Suppressor macrophage treated with lipopolysaccharide for 1 hour (primary cell): ENCODE measurements at places on chromosomes 5 and 9.

GRCh38 chr5:149931992-149932436 is 12.6 kb downstream of the PDE6A start:
- DNase-seq: no peak

- no peak for DNase-seq
Measured at GRCh38 chr9:16075696-16076095, 522.9 kb downstream of the CCDC171 start.

GRCh38 chr5:15004506-15004905 is 132.9 kb upstream of the ANKH start:
- DNase-seq: no peak

DNA sequence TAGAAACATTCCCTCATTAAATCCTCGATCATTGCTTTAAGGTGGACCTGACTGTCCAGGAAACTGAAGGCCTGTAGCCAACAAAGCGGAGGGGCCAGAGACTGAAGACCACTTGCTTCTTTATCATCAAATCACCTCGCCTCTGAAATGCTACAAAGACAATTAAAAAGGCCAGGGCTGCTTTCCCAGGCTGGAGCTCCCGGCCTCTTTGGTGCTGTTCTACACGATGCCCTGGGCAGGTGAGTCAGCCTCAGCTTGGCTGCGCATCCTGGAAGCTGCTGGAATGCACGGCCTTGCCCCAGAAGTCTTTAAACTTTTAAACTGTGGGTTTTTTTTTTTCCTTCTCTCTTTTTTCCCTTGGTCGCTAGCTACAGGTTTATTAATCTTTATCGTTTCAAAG is 46.5 kb downstream of the SH3PXD2B start:
- no peak for DNase-seq

- DNase-seq: peak; percentile 78
Measured at GRCh38 chr9:114889802-114890224, 40.6 kb downstream of the TNFSF8 start.

DNA sequence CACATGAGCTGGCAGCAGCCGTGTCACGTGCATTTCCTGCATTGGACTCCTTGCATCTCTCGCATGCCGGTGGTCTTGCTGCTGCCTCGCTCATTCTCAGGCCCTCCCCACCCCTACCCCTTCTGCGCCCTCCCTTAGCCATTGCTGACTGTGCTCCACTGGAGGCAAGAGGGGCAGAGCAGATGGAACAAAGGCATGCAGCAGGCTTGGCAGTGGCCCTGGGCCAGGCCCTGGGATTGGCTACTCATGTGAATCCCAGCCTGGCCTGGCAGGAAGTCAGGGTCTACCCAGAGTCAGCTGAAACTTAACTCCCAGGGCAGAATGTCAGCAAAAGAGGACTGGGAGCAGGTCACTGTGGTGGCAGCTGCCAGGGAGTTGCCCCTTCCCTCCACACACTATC is 62.3 kb downstream of the TSTD2 start:
- DNase-seq: no peak

DNA sequence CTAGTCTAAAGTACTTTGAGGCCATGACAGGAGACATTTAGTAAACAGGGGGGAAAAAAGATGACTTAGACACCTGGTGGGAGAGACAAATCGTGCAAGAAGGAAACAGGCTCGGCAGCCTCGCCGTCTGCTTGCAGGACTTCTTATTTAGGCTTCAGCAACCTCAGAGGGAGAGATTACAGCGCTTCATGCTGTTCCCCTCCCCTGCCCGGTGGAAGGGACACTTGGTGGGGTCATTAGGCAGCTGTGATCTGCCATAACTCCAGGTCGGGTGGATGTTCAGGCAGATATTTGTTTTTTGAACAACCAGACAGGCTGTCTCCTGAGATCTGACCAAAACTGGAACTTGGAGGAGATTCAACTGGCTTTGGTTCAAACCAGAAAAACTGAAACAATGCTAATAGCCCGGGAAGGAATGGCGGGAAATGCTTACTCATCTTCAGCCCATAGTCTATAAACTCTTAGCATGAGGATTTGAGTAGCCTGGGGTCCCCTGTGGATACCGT is 38.1 kb upstream of the CD180 start:
- peak; percentile 33 for DNase-seq

- no peak for DNase-seq
Measured at GRCh38 chr9:124497441-124497840, 9.8 kb downstream of the NR5A1 start.

- no peak for DNase-seq
Measured at GRCh38 chr9:15524845-15525455, 14.2 kb upstream of the PSIP1 start.
